ENCODE measurements at places on chromosomes 5 and 9.

DNA sequence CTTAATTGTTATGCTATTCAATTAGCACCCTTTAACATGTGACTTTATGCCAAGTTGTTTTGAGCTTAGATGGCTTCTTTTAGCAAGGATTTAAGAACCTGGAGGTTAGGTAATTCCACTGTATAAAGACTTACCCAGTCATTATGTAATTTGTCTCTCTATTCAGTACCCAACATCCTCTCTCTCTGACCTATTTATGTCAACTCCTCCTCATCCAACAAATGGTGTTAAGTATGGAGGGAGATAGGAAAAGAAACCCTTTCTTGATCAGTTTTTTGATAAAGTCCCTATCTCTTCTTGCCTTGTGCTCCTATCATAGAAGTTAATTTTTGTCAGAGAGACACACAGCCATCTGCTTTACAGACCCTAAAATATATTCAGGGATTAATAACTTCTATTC is 181.2 kb upstream of the GPR151 start:
- DNase-seq: no peak

- DNase-seq: no peak
Observed at GRCh38 chr5:72151169-72151568, 43.9 kb downstream of the MAP1B start.

DNA sequence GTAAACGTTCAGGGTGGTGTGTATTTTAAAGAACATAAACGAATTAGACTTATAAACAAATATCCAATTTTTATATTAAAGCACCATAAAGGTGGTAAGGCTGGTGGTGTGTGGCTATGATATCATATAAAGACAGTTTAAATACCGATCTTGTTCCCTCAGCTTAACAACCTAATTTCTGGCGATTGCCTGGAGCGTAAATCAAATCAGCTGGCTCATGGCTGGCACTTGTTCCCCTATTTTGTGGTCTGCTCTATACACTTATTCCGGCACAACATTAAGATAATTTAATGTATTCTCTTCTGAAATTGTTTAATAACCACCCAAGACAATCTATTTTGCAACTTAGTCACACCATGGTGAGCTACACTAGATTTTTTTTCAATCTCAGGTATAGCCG is 2.4 kb upstream of the HAPLN1 start:
- no peak for DNase-seq

DNA sequence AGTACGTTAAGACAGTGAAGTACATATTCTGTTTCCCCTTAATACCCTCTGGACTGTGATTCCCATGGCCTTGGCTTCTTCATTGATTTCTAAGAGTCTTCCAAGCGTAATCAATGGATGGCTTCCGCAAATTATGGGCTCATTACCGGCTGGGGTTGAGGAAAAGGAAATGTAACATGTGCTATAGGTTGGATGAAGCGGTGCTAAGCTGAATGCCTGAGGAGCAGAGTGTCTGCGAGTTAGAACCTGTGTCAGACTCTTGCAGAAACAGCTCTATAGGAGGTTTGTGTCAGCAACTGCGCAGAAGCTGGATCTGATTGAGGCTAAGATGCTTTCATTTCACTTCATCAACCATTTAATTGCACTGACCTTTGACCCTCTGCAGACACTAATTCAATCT is 114.3 kb upstream of the CDH18 start:
- no peak for DNase-seq

DNA sequence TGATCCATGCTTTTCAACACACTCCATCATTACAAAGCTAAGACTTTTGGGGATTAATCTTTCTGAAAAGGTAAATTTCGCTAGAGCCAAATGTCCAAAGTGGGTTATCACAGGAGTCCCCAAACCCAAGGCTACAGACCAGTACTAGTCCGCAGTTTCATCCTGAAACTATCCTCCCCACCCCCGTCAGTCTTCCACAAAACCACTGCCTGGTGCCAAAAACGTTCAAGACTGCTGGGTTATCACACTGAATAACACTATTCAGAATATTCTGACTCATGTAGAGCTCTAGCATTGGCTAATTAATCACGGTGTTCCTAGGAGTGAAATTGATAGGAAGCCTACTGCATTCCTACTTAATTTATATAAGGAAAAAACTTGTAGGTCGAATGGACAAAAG is 24.7 kb downstream of the ERP44 start:
- no peak for DNase-seq
